ENCODE measurements at places on chromosomes 2 and 18.
A peak's percentile ranks its signal among the peaks of the same experiment; 100 is the strongest.

DNA sequence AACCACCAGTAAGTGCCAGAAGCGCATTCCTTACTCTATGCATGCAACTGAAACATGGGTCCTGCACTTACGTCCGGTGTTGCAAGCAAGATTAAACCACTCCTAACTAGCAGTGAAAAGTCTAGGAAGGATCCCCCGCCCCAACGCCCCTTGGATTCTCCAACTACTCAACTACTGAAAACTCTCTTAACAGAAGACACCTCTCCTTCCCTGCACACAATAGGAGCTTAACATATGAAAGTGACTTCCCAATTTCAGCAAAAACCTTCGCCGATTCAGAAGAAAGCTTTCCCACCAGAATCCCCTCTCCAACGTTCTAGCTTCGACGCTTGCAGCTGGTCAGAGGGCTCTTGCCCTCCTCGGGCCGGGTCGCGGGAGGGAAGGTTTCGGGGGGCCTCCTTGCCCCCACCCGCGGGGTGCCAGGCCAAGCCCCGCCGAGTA lies 578 bp downstream of the IWS1 start:
- peak; percentile 38 for DNase-seq

GRCh38 chr2:229596796-229597195 lies 117.6 kb downstream of the DNER start:
- DNase-seq: no peak

GRCh38 chr2:7780321-7780720 lies 863.1 kb downstream of the RNF144A start:
- no peak for DNase-seq

DNA sequence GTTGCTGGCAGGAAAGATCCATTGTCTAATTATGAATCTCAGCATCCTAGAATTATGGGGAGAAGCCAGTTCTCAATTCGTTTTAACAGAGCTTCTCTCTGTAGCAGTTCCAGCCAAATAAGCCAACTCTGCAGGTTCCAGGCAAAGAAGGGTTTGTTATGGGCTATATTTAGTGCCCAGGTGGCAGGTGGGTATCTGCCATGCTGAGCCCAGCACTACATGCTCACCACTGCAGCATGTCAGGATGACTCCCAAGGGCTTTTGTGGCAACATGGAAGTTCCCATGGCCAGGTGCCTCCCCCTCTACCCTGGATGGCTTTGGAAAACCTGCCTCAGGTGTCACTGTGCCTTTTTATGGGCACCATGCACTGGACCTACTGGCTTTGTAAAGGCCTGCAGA lies 137.7 kb upstream of the MSH6 start:
- DNase-seq: no peak

DNA sequence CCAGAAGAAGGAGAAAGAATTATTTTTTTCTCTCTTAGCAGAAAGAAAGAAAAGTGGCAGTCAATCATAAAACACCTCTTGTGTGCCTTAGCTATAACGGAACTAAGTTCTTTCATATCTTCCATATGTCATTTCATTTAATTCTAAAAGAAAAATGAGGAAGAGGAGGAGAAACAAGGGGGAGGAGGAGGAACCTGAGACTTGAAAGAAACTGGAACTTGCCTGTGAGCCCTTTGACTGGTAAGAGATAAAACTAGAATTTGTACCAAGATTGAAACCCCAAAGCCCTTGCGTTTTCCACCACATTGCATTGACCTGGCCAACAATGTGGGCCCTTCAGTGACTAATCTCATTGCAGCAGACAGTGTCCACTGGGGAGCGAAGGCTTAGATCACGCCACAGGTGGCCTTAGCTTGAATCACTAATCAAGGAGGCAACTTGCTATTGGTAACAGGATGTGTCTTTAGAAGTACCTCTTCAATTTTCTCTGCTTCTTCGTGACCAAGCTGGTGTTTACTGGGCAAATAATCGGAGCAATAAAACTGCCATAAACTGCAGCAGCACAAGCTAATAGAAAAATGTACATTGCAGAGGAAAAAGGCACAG lies 307.9 kb downstream of the CLIP4 start:
- no peak for DNase-seq

DNA sequence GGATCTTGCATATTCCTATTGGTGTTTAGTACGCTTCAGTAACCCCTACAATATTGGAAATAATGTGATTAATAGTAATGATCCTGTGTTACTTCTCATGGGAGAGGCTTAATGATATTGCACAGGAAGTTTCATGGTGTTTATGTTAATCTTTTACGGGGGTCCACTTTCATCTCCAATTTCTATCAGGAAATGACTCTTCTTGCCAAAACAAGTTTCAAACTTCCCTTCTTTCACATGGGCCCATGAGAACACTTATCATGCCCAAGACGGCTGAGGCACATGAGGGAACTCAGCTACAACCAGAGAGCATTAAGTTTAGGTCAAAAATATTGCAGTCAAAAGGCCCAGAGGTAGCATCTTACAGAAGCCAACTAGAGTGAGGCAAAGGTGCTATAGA lies 7.6 kb downstream of the ERBB4 start:
- no peak for DNase-seq

- peak; percentile 59 for DNase-seq
Measured at GRCh38 chr18:78073275-78073674, 823.6 kb downstream of the GALR1 start.

DNA sequence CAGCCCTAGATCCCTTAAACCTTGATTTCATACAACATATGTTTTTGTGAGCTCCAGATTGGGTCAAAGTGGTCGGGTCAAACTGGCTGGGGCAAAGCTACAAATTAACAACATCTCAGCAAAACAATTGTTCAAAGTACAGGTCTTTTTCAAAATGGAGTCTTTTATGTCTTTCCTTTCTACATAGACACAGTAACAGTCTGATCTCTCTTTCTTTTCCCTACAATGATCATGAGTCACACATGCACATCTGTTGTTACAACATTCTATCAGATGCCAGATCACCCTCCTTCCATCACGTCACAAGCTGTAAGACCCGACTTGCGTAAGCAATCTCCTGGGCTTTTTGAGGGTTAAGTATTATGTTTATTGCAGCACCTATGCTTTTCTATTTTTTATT lies 55.1 kb downstream of the RHOB start:
- DNase-seq: peak; percentile 49

GRCh38 chr18:9217743-9218451 lies 81.3 kb downstream of the ANKRD12 start:
- DNase-seq: no peak

DNA sequence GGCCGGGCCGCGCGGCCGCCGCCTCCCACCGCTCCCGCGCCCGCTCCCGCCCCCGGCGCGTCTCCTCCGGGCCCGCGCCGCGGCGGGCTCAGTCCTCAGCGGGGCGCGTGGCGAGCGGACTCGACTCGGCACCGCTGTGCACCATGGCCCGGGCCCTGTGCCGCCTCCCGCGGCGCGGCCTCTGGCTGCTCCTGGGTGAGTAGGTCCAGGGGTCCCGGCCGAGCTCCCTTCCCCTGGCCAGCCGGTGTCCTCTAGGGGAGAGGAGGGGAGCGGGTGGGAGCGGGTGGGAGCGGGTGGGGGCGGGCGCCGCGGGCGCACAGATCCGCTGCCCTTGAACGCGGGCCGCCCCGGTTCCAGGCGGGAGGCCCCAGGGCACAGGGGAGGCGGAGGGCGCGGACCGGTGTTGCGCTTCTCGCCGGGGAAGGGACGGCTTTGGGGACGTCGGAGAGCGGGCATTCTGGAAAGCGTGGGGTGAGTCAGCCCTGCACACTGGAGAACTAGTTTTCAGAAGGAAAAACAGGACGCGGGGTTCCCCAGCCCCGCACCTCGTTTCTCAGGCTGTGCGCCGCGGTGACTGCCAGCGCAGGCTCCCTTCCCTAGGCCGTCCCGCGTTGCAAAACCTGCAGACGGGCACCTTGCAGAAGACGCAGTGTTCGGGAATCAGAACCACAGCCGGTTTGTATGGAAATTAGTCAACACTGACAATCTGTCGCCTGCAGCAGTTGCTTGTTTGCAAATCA lies at the start of gene RAMP1:
Gene RAMP1, plus strand, starts transcription at position 91 of the 740 bp plus-strand sequence. Its CDS starts 53 bp downstream, at position 144.
- peak; percentile 16 for DNase-seq

All from SW480 (cell line).